ENCODE measurements at places on chromosomes 2 and 18.

DNA sequence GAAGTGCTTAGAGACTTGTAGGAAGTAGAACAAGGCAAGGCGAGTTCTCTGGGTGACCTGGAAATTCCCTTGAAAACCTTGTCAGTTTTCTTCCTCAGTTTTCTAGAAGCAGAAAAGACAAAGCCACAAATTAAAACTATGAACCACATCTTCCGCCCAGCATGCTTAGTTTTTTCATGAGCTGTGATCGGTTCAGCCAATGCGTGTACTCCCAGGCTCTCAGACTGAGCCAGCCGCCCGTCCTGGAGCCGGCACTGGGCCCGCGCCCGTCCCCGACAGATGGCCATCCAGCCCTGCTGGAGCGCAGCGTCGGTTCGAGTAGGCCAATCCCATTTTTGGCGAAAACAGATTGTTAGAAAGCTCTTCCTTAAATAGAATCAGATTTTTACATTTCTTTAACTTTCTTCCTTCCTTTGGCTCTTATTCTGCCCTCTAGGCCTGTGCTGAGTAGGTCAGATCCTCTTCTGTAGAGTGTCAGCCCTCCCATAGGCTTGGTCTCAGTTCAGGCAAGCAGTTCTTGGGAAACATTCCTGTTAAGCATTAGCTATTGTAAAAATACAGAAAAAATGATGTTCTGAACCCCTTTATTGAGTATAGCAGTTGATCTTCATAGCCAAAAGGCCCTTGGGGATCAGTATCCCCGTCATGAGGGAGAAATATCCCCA, 112.5 kb downstream of the NCK2 start:
- DNase-seq = no peak

GRCh38 chr18:28834889-28835288, 658.0 kb upstream of the CDH2 start:
- DNase-seq = no peak

GRCh38 chr2:55729136-55729685, 35.6 kb upstream of the PNPT1 start:
- DNase-seq = no peak

DNA sequence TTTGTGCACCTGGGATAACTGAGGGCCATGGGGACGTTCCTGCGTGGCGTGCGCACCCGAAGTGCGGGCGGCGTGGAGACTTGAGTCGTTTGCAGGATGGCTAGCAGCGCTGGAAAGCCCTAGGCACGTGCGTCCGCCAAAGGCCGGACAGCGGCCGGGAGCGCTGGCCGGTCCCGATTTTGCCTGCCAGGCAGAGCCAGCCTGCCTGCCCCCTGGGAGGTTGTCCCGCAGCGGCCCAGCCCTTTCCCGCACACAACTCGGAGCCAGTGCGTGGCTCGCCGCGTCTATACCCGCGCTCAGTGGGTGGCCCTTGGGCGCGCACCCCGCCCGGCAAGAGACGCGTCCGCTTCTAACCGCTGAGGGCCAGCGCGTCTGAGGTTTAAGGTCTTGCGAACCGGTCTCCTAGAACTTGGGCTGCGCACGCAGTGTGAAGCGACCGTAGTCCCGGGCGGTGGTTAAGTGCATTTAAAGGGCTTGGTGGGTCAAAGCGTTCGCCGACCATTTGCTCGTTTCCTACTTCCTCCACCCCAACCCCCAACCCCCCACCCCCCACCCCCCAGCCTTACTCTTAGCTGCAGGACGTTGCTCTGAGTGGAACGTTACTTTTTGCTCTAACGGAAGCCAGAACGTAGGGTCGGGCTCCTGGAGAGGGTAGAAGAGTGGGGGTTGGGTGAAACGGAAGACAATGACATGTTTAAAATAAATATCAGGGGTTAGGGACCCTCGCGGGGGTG, 627 bp downstream of the CDCA7 start:
- DNase-seq = peak; percentile 9

- no peak for DNase-seq
These were observed 118.8 kb downstream of the IKZF2 start for GRCh38 chr2:213032607-213033006.

- DNase-seq = no peak
These were observed 41.4 kb downstream of the AQP12A start for GRCh38 chr2:240732911-240733622.

DNA sequence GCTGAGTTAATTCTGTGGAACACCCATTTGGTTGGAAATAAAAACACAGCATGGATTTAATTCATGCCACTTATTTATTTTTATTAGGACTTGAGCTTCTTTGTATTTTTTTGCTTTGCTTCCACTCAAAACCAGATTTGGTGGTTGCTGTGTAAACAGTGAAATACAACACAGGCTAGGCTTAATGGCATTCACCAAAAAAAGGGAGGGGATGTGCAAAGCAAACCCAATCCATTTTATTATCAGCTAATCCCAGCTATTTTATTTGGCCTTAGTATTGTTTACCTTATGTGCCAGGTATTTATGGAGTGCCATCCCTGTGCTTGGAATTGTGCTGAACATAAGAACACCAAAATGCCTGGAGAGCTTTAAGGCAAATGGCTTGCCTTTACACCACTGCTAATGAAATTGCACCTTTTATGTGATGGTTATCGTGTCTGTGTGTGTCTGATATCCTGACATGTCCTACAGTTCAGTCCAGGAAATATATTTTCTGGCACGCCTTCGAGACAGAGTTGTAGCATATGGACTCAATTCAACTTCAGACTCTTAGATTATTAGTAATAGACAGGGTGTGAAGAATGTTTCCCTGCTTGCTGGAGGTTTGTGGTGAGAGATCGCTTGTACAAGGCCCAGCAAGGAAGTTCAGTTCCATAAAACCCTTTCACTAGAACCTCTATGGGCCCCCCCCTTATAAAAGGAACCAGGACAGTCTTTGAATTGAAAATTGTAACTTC, 99.6 kb downstream of the PRPF40A start:
- peak; percentile 12 for DNase-seq

- no peak for DNase-seq
These were observed 239.2 kb upstream of the DOK6 start for GRCh38 chr18:69161383-69162028.

- DNase-seq = no peak
These were observed at the start of gene DCTN1 for GRCh38 chr2:74379851-74380789. DCTN1 (minus strand) TSS chr2:74380311; CDS start chr2:74380037, 274 bp downstream.

- DNase-seq = no peak
These were observed 686.2 kb upstream of the FSHR start for GRCh38 chr2:49840428-49840975.
